ENCODE measurements at places on chromosomes 5 and 9.

- DNase-seq: no peak
Observed at GRCh38 chr5:177601577-177602457, 1.9 kb downstream of the B4GALT7 start.

DNA sequence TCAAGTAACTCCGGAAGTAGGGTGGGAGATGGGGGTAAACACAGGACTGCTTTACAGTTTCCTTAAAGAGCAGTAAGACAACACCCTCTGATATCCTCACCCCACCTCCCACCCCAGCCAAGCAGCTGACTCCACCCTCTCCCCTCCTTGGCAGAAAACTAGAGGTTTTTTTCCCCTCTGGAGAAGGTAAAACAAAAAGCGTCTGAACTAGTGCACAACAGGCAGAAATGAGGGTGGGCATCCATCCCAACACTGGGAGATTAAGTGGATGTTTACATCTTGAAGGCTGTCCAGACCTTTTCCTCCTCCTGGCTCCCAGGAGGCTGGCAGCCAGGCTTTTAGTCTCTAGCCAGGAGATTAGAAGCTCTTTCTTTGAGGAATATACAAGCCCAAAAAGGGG lies 13.9 kb upstream of the CTNNAL1 start:
- DNase-seq: no peak

DNA sequence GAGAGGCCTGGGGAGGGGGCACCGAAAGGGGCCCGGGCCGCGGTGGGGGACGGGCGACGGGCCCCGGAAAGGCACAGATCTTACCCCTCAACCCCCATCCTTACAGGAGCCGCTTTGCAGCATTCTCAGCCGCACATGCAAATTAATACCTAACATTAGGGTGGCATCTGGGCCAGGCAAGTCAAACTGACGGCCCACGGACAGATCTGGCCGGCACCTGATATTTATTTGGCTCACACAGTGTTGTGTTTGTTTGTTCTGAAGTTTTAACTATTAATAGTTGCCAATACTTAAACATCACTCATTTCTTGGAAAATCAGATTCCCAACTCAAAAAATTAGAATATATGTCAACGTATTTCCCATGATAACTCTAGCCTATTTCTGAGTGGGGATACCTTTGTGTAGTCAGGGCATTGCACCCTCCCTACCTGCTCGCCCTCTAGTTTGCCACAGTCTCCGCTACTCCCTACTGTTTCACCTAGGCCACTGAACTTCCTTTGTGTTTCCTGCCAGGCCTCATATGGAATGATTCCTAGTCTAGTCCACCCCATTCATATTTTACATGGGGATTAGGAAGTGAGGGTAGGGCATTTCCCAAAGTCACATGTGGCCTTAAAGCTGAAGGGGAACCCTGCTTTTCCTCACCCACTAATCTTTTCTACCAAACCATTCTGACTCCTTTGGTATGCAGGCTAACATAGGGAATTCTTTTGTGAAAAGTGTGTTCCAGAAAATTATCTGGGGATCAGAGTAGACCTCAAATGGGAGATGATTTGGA lies 71.9 kb upstream of the LARP1 start:
- DNase-seq: no peak

- no peak for DNase-seq
Observed at GRCh38 chr9:33114746-33115145, 38.3 kb upstream of the SMU1 start.

- no peak for DNase-seq
Observed at GRCh38 chr5:112186401-112186990, 232.6 kb downstream of the EPB41L4A start.

DNA sequence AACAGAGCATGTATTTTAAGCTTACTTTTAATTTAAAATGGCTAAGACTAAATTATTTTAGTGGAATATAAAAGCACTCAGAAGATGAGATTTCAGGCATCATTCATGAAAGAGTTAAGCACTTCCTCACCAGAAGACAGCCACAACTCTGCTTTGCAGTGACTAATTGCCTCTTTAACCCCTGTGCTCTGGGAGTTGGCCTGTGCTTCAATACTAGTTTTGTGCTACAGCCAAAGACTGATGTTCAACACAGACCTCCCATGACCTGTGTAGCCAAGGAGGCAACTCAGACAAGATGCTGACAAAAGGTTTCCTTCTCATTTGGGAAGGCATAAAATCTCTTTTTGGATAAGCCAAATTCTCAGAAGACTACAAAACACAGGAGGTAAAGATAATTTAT lies 353.5 kb downstream of the FBXL17 start:
- DNase-seq: no peak

- DNase-seq: no peak
Observed at GRCh38 chr9:72997387-72997995, 44.6 kb upstream of the ALDH1A1 start.

DNA sequence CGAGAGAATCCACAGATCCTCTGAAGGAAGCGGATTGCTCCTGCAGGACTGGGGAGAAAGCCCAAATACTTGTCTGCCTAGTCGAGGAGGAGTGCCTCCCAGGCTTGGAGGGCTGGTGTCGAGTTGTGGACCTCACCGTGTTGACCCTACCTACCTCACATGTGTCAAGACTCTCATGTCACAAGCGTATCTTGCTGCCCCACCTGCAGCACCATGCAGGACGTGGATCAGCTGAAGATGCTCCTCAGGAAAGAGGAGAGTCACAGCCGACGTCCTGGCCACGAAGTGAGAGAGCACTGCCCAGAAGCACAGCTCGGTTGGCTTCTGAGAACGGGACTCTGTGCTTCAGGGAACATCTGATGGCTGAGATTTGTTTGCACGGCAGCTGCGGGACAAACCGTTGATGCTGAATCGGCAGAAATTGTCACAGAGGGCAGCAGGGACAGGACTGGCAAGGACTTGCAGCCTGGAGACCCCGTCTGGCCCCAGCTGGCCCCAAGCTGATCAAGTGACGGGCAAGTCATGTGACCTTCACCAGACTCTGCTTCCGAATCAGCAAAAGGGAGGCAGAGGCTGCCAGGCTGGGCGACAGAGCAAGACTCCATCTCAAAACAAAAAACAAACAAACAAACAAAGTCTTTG lies 119.1 kb upstream of the ITGA1 start:
- no peak for DNase-seq

DNA sequence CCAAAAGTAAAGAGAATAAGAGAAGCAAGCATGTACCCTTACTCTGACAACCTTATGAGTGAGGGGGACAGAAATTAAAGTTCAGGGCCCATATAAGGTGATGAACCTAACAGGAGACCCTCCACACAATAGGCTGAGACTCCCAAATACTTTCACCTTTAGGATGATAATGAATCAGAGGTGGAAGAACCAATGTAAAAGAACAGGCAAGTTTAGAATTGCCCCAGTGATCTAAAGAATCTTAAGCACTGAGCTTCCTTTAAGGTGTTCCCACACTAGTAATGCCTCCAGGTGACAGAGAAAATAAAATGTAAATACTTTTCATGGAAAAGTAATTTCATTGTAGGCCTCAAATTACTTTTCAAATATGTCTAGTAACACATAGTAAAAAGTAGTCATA lies 8.2 kb upstream of the FAM151B start:
- DNase-seq: no peak

- DNase-seq: peak; percentile 52
Observed at GRCh38 chr5:50440651-50441492, at the start of gene EMB. EMB (minus strand) TSS chr5:50441288; CDS start chr5:50441151, 137 bp downstream.

- DNase-seq: no peak
Observed at GRCh38 chr5:155088811-155089210, 75.3 kb downstream of the KIF4B start.

DNA sequence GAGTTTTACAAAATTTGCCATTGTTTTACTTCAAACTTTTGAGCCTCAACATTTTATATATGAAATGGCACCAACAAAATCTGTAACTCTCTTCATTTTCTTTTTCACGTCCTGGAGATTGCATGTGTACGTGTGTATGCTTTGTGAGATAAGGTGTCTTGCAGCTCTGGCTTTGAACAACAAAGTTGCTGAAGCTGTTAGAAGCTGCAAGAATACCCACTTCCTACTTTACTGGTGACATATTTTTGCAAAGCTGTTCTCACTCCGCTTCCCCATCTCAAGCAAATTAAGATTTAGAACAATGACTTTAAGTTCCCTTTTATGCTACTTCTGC lies 41.8 kb downstream of the FYB1 start:
- no peak for DNase-seq

DNA sequence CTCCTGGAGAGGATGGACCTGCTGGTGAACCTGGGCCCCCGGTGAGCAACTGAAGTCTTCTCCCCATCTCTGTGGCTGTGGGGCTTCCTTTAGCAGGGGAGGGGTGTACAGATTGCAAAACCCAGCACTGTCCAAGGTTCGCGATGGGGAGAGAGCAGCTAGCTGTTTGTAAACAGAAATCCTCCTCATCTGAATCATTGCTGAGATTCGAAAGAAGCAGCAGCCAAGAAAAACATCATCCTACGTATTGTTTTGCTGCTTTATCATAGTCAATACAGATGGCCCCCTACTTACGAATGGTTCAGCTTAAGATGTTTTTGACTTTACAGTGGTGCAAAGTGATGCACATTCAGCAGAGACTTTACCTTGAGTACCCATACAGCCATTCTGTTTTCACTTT lies 80.0 kb upstream of the TGFBR1 start:
- no peak for DNase-seq

- DNase-seq: no peak
Observed at GRCh38 chr9:76022317-76022716, 131.8 kb downstream of the PCSK5 start.

DNA sequence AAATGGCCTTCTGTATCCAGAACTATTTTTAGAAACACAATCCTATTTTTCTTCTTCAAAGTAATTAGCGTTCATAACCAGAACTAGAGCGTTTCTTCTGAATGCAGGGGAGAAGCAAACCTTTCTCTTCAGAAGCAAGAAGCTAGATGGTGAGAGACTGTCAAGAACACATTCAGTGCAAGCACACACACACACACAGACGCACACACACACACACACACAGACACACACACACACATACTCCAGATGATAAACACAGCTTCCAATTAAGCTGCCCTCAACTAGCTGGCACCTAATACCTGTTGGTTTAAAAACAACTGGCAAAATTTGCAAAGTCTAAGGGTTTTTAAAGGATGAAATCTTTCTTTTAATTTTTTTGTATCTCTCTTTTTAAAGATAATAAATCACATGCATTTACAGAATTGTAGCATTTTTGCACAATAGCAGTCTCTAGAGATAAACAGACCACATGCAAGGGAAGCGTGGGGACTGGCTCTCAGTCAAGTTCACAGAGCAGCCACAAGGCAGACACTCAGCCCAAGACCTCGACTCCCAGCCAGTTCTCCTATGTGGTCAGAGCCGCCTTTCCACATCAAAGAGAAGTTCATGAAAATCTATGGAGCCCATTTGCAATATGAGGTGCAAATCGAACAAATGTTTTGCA lies 138.5 kb downstream of the TTLL11 start:
- no peak for DNase-seq

Data from NT2/D1 (cell line).